Muscle of leg (tissue), 16 donors: ENCODE measurements at places on chromosomes 6 and 20.

DNA sequence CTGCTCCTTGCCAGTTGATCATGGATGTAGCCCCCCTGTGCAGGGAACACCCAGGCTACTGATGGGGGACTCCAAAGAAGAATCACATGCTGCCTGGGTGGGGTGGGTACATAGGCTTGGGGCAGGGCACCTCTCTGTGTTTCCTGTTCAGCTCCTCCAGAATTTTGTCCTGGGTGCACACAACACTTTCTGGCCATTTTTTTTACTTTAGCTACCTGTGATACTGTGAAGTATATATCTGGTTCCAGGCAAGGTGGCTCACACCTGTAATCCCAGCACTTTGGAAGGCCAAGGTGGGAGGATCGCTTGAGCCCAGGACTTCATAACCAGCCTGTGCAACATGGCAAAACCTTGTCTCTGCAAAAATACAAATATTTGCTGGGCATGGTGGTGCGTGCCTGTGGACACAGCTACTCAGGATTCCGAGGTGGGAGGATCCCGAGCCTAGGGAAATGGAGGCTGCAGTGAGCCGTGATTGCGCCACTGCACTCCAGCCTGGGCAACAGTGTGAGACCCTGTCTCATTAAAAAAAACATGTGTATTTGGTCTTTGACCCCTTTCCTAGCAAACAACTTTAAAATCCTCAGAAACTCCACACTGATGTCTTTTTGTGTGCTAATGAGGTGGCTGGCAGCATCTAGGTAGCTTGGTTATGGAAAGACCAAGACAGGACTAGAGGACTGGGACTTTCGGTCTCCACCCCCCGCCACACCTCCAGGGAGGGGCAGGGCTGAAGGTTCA, 14.1 kb downstream of the SLC4A11 start:
- H3K4me1 ChIP-seq, result peaks cover 16% of the 10 kb centered on the region
- H3K36me3 ChIP-seq, result peaks cover 32% of the 10 kb centered on the region
- H3K27ac ChIP-seq, result no peak overlapping the region
- no peak for DNase-seq

GRCh38 chr6:128421788-128422187, 98.6 kb downstream of the PTPRK start:
- H3K27me3 ChIP-seq, result no peaks in the 10 kb centered on the region
- H3K27ac ChIP-seq, result no peak overlapping the region
- no peak overlapping the region for H3K4me3 ChIP-seq
- no peaks in the 10 kb centered on the region for H3K4me1 ChIP-seq

DNA sequence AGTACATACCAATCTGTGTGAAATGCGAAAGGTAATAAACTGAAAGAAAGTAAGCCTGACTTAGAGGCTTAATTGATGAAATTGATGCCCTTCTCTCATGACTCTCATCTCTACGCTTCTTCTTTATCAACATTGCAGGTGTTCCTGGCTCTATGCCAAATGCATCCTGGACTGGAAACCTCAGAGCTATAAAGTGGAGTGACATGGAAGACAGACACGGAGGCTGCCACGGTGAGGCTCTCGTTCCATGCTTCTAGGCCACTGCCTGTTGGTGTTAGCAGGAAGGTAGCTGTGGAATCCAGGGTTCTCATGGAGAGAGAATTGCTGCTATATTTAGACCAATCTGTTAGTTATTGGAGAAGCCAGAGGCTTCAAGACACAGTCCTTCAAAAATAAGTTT, 73.2 kb downstream of the C6orf52 start:
- no peaks in the 10 kb centered on the region for H3K4me1 ChIP-seq
- no peak overlapping the region for H3K27ac ChIP-seq
- DNase-seq, result no peak
- H3K27me3 ChIP-seq, result no peaks in the 10 kb centered on the region

- H3K36me3 ChIP-seq, result no peaks in the 10 kb centered on the region
- no peak overlapping the region for H3K27ac ChIP-seq
- no peak overlapping the region for H3K4me3 ChIP-seq
- no peaks in the 10 kb centered on the region for H3K27me3 ChIP-seq
- no peaks in the 10 kb centered on the region for H3K4me1 ChIP-seq
Measured at GRCh38 chr6:147438758-147439528, 69.5 kb upstream of the SAMD5 start.

DNA sequence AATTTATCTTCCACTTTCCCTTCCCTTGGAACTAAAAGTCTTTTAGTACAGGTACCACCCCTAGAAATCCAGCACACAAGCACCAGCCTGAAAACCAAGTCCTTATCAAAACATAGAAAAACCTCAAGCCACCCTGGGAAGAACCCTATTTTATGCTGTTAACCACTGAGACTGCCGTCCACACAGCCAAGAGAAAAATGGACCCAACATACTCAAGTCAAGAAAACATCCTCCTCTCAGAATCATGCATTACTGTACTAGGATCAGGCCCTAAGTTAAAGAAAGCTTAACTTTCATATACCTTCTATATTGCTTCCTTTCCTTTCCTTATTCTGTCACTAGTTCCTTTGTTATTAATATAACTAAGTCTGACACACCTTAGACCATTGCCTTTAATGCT, 16.9 kb upstream of the GOPC start:
- DNase-seq, result no peak
- H3K4me1 ChIP-seq, result no peaks in the 10 kb centered on the region
- no peak overlapping the region for H3K4me3 ChIP-seq
- no peaks in the 10 kb centered on the region for H3K36me3 ChIP-seq
- no peaks in the 10 kb centered on the region for H3K27me3 ChIP-seq

DNA sequence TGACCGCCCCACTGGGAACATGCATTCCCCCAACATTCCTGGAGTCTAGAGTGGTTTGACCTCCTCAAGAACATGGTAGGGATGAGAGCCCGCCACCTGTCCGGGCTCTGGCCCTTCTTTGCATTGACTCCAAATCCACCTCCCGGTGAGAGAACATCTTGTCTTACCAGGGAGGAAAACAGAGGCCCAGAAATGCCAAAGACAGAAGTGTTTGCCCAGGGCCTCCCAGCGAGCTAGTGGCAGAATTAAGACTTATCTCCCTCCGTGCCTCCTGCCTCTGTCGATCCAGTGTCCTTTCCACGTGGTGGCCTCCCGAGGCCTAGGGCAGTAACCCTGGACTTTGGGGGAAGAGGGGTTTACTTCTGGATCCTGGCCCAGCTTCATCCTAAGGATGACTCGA, 134.8 kb downstream of the JPH2 start:
- H3K36me3 ChIP-seq, result no peaks in the 10 kb centered on the region
- H3K27me3 ChIP-seq, result no peaks in the 10 kb centered on the region
- DNase-seq, result no peak
- H3K4me3 ChIP-seq, result no peak overlapping the region
- no peak overlapping the region for H3K27ac ChIP-seq

DNA sequence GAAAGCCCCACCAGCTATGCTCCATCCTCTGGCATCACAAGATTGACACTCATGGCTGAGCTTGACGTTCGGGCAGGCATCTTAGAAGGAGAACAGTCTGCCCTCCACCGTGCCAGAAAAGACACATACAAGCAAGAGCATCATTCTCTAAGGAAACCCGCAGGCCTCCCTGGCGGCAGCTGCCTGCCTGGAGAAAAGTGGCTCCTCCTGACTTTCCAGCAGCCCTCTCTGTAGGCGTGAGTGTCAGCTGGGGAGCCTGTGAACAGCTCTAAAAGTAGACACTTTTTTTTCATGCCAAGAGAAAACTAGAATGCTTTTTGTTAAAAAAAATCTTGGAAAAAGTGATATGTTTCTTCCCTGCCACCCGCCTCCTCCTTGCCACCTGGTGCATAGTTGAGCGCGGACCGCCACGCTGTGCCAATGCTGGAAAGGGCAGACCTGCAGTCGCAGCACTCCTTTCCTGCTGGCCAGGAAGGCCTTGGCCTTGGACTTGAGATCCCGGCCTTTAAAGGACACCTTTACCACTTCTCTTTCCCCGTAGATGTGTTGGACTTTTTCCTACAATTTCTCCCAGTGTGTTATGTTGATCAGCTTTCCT, 29.7 kb upstream of the INSM1 start:
- no peaks in the 10 kb centered on the region for H3K36me3 ChIP-seq
- H3K27me3 ChIP-seq, result no peaks in the 10 kb centered on the region
- no peaks in the 10 kb centered on the region for H3K4me1 ChIP-seq
- no peak for DNase-seq
- H3K27ac ChIP-seq, result no peak overlapping the region

- H3K36me3 ChIP-seq, result peaks cover 58% of the 10 kb centered on the region
- H3K4me1 ChIP-seq, result no peaks in the 10 kb centered on the region
- no peak overlapping the region for H3K4me3 ChIP-seq
- H3K27ac ChIP-seq, result no peak overlapping the region
Measured at GRCh38 chr20:35731862-35732643, 10.0 kb downstream of the RBM39 start.

DNA sequence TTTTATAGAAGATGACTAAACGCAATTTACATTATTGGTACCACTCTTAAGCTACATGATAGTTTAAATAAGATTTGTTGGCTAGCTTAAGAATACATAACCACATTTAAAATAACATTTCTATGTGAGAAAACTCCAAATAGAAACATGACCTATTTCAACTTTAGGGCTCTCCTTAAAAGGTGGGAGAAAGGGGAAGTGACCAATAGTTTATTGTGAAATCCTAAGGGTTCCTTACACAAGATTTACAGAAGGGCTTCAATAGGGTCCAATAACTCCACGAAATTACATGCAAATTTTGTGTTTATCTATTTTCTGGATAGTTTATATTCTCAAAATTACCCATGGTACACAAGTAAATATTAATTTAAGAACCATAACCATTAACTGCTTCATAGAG, 91.6 kb upstream of the DST start:
- no peak for DNase-seq
- H3K36me3 ChIP-seq, result peaks cover 3% of the 10 kb centered on the region
- no peak overlapping the region for H3K27ac ChIP-seq
- H3K27me3 ChIP-seq, result no peaks in the 10 kb centered on the region
- no peak overlapping the region for H3K4me3 ChIP-seq

GRCh38 chr6:110139052-110139451, 40.4 kb downstream of the WASF1 start:
- no peak overlapping the region for H3K4me3 ChIP-seq
- no peaks in the 10 kb centered on the region for H3K27me3 ChIP-seq
- no peak overlapping the region for H3K27ac ChIP-seq
- no peaks in the 10 kb centered on the region for H3K4me1 ChIP-seq
- DNase-seq, result no peak

DNA sequence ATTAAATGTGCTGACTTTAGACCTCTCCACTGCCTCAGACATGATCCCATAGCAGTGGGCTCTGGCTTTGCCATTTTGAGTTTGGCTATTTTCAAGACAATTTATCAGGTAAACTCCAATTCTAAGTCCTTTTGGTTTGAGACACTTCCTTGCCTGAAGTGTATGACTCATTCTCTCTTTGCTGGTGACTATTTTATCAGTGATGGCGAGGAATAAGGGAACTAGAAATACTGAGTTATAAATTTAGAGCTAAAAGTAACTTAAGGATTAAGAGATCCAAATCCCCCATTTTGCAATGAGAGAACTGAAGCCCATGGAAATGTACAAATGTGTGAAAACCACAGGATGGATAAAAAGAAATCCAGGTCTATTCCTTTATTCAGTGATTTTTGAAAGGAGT, 30.9 kb upstream of the CD83 start:
- no peak for DNase-seq
- no peaks in the 10 kb centered on the region for H3K36me3 ChIP-seq
- H3K27me3 ChIP-seq, result peaks cover 3% of the 10 kb centered on the region
- no peak overlapping the region for H3K27ac ChIP-seq
- no peaks in the 10 kb centered on the region for H3K4me1 ChIP-seq
- H3K4me3 ChIP-seq, result no peak overlapping the region

DNA sequence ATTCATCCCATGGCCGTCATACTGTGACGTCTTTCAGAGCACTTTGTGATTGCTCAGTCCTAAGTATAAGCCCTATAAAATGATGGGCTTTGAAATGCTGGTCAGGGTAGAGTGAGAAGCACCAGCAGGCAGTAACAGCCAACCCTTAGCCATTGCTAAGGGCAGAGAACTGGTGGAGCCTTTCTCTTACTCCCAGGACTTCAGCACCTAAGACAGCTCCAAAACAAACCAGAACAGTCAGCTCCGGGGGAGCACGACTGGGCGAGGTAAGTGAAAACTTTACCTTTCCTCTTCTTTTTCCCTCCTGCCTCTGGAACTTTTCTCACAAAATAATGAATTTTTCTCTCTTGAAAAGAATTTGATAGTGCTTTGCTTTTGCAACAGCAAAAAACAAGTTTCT, at the start of gene VIP:
VIP (plus strand) TSS at position 104 of the 400 bp plus-strand sequence. CDS start 1,381 bp downstream, outside the sequence.
- H3K4me3 ChIP-seq, result no peak within 1 kb of the TSS
- no peaks in the 10 kb centered on the region for H3K27me3 ChIP-seq
- H3K4me1 ChIP-seq, result no peaks in the 10 kb centered on the region
- no peaks in the 10 kb centered on the region for H3K36me3 ChIP-seq
- DNase-seq, result peak; percentile 26

GRCh38 chr6:112279031-112279935, 24.9 kb upstream of the LAMA4 start:
- H3K4me3 ChIP-seq, result no peak overlapping the region
- H3K4me1 ChIP-seq, result peaks cover 29% of the 10 kb centered on the region

GRCh38 chr6:169246445-169246844, 7.2 kb downstream of the THBS2 start:
- no peaks in the 10 kb centered on the region for H3K27me3 ChIP-seq
- no peak overlapping the region for H3K27ac ChIP-seq
- DNase-seq, result no peak
- H3K4me1 ChIP-seq, result peaks cover 6% of the 10 kb centered on the region
- peaks cover 20% of the 10 kb centered on the region for H3K36me3 ChIP-seq

GRCh38 chr6:2708456-2708855, 42.3 kb downstream of the MYLK4 start:
- no peaks in the 10 kb centered on the region for H3K36me3 ChIP-seq
- DNase-seq, result no peak
- no peaks in the 10 kb centered on the region for H3K27me3 ChIP-seq
- no peak overlapping the region for H3K27ac ChIP-seq
- H3K4me1 ChIP-seq, result no peaks in the 10 kb centered on the region
- no peak overlapping the region for H3K4me3 ChIP-seq

GRCh38 chr6:131060311-131060710, 2.7 kb downstream of the EPB41L2 start:
- no peaks in the 10 kb centered on the region for H3K27me3 ChIP-seq
- H3K27ac ChIP-seq, result no peak overlapping the region
- peaks cover 2% of the 10 kb centered on the region for H3K36me3 ChIP-seq
- no peak for DNase-seq
- H3K4me3 ChIP-seq, result no peak overlapping the region
- H3K4me1 ChIP-seq, result peaks cover 12% of the 10 kb centered on the region

DNA sequence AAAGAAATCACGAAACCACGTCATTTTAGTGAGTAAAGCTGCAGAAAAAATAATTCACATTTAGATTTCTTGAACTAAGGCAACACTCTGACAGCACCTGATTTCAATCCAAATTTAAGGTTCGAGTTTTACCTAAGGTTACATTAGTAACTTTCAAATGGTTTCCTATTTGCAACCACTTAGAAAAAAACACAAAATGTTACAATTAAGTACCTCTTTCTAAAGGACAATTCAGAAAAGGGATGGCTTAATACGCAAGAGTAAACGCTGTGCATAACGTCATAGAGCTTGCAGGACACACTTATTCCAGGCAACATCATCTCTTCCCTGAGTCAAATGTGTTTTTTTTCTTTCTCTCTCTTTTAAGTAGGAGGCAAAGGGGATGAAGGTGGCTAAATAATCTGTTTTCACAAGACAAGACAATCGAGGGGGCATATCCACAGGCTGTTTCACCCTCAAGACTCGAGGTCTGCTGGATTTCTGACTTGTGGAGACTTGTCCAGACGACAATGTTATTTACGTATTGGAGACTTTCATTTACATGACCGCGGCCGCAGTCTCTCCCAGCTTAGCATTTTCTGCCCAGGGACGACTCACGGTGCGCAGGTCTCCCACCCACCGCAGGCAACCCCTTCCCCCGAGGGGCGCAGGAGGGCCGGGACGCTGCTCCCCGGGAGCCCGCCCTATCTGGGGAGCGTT, 86.0 kb downstream of the SESN1 start:
- H3K4me1 ChIP-seq, result no peaks in the 10 kb centered on the region
- H3K27me3 ChIP-seq, result no peaks in the 10 kb centered on the region
- H3K4me3 ChIP-seq, result peak overlapping the region; percentile 78
- peak overlapping the region; percentile 85 for H3K27ac ChIP-seq
